ENCODE measurements at places on chromosomes 11 and 22.

GRCh38 chr22:48277868-48278581 is 1515.6 kb downstream of the TBC1D22A start:
- DNase-seq, result no peak

DNA sequence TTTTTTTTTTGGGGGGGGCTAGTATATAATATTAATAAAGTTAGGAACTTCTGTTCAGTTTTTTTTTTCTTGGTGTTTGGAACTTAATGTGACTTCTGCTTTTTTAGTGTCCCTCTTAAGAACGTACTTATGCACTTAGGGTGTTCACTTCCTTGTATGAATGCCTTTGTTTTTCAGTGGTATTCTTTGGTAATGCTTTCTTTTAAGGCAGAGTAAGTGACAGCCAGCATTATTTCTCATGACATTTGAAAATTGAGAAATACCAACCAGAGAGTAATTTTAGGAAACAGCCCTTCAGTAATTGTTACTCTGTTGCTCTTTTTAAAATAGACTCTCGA is 2.4 kb downstream of the GRK3 start:
- no peak for DNase-seq

DNA sequence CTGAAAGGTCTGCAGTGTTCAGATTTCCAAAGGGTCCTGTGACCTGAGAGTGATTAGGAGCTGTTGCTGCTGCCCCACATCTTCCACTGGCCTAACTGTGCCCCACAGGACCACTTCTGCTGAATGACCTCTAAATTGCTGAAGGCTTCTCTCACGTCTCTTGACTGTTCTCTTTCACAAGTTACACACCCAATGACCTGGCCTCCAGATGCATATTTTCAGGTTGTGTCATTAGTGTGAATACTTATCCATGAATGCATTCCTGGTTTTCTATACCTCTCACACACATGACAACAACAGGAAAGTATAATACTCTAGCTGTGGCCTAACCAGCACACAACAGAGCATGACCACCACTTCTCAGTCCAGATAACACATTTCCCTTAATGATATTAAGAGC is 15.4 kb downstream of the PRR14L start:
- DNase-seq, result no peak

DNA sequence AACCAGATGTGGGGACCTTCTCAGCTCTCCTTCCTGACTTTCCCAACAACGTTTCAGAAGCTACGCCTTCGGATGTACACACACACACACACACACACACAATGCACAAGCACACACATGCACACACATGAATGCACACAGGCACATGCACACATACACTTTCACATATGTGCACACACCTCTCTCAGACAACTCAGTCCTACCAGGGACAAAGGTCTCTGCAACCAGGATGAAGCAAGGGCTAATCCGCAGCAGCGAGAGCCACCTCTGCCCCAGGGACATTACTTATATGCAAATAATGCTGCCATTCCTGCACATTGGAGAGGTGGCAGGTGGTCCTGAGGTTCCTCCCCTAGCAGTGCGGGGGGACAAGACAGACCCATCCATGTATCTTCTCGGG is 27.4 kb upstream of the LINC01488 start:
- no peak for DNase-seq

DNA sequence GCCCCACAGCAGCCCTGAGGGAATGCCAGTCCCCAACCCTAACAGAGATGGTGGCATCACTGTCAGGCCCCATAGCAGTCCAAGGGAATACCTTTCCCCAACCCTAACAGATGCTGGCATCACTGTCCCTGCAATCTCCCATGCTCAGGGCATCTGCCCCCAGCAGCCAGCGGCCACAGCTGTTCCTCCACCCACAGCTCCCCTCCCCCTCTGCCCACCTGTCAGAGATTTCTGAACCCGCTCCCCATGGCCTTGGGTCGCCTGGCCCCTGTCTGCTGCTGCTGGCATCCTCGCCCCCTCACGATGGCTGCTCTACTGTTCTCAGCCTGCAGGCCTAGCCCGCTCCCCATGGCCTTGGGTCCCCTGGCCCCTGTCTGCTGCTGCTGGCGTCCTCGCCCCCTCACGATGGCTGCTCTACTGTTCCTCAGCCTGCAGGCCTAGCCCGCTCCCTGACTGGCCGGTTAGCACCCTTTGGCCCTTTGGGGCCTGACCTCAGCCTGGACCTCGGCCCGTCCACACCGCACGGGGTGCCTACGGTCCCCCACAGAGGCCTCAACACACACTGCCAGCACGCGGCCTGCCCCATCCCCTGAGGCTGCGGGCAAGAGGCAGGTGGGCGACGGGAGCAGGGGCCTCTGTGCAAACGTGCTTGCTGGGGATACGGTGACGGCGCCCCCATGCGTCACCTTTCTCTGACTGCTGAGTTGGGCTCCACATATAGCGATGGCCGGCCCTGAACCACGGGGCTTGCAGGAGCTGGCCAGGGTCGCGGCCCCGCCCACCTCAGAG is 20.7 kb downstream of the CHID1 start:
- DNase-seq, result no peak

DNA sequence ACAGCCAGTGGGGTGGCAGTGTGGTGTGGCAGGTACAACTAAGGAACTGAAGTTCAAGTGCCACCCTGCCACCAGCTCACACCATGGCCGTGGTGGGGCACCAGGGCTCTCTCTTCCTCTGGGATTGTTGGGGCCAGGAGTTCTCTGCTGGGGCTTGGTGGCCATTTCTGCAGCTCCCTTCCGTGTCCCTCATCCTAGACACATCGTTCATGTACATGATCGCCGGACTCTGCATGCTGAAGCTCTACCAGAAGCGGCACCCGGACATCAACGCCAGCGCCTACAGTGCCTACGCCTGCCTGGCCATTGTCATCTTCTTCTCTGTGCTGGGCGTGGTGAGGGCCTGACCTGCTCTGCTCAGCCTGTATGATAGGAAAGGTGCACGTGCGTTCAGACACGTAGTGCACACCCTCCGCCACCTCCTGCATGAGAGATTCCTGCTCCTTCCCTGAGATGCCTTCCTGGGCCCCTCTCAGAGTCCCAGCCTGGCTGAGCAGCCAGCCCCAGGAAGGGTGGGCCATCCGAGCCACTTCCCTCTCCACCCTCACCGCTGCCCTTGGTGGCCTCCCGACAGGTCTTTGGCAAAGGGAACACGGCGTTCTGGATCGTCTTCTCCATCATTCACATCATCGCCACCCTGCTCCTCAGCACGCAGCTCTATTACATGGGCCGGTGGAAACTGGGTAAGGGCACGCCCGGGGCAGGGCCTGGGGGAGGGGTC is 7.3 kb upstream of the TAGLN start:
- DNase-seq, result no peak

- no peak for DNase-seq
Observed at GRCh38 chr11:12292766-12293165, 84.6 kb upstream of the PARVA start.
